CD4-positive, alpha-beta T cell treated with Interleukin-4 for 1 hour (primary cell): ENCODE measurements at places on chromosomes 3 and 15.

DNA sequence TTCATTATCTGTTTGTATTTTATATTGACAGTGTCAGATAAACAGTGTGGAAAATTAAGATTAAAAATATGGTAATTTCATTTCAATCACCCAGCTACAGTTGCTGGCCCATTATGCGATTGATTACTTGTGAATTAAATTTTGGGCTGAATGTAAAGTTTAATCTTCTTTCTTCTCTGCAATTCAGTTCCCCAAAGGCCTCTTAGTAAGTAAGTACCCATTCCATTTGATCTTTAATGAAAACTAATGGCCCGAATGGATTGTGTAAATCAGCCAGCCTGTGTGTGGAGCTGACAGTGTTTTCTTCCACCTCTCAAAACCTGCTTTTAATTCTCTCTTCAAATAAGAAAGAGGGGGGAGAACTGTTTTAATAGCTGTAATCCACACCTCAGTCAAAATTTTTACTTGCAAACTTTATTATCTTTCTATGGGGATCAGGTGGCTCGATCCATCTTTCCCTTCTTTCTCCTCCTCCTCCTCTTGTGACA lies 307.1 kb downstream of the IL20RB start:
- no peak for DNase-seq

DNA sequence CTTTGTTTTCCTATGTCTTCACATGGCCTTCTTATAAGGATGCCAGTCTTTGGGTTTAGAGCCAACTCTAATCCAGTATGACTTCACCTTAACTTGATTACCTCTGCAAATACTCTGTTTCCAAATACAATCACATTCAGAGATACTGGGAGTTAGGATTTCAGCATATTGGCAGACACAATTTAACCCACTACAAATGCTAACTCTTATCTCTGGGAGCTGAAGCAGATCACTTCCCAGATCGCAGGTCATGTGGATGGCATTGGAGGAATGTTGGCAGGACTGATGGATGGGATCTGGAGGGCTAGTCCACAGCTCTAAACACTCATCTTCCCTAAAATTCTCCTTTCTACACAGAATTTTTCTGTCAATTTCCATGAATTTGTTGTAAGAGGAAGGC lies 46.2 kb upstream of the ADGRG7 start:
- no peak for DNase-seq

- no peak for DNase-seq
Measured at GRCh38 chr3:126431103-126431534, 36.4 kb downstream of the CFAP100 start.

- DNase-seq, result no peak
Measured at GRCh38 chr3:185623939-185624665, 38.0 kb downstream of the SENP2 start.

DNA sequence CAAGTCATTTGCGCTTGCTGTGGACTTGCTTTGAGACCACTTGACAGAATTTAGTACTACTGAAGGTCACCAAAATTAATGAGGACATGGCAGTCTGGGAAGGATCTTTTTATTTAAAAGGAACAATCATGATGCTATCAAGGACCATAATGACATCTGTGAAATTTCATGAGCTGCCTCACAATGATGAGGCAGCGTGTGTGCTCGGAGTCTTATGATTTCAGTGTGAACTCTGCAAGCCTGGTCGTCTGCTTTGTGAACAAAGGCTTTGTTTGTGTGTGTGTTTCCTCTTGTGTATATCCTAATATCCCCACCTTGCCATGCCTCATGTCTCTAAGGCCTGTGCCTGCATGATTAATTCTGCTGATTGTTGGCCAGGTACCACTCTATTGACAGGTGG lies 46.7 kb downstream of the RAD54L2 start:
- no peak for DNase-seq

GRCh38 chr3:81743096-81744025 lies 18.1 kb downstream of the GBE1 start:
- no peak for DNase-seq

DNA sequence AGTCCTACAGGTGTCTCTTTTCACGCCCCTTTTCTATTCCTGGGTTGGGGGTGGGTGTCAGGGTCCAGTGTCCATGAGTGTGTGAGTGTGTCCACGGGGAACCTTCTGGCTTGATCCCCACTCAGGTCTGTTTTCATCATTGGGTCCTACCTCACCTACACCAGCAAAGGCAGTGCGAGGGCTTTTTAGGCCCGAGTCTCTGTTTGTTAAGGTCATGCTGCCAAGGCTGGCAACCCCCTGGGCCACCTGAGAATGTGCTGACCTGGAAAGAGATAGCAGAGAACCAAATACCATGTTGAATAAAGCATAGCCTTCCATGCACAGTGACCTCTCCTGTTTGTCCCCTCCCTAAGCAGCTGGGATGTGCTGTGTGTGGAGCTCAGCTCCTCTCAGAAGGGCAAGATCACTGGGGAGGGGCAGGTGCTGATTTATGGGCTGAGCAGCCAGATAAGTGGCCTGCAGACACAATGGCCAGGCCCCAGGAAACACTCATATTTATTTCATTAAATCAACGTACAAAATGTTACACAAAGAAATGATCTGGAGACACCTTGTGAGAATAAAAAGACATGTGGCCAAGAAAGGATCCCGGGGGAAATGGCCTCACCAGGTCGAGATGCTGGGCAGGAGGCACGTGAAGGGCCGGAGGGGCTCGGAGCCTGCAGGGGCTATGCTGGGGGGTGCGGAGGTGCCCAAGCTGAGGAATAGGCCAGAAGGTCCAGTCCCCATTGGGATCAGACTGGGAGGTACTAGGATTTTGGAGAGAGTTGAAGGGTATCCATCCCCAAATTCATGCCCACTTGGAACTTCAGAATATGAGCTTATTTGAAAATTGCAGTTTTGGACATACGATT lies 36.1 kb downstream of the RAB6B start:
- no peak for DNase-seq

- no peak for DNase-seq
Measured at GRCh38 chr15:61018953-61019352, 210.1 kb downstream of the RORA start.

DNA sequence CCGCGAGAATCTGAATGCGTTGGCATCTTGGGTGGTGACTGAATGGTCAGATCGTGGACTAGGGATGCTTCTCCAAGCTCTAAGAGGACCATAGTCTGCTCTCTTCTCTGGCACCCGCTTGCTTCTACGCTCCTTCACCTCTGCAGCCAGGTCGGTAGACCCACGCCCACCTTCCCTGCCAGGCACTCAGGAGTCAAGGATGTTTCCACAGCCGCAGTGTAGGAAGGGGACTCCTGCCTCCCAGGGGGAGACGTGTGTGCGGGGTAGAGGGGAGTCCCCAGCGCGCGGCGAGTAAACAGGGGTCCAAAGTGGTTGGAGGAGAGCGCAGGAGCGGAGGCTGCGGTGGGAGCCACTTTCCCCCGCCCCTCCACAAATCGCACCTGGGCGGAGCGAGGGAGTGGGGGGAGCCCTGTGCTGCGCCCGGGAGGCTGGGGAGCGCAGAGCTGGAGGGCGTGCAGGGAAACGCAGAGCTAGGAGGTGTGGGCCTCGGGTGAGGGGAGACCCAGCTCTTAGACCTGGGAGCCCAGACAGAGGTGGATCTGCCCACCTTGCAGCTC lies 1.7 kb downstream of the LRRC3B start:
- DNase-seq, result no peak

- DNase-seq, result no peak
Measured at GRCh38 chr15:27412415-27412814, 441.4 kb downstream of the GABRG3 start.

DNA sequence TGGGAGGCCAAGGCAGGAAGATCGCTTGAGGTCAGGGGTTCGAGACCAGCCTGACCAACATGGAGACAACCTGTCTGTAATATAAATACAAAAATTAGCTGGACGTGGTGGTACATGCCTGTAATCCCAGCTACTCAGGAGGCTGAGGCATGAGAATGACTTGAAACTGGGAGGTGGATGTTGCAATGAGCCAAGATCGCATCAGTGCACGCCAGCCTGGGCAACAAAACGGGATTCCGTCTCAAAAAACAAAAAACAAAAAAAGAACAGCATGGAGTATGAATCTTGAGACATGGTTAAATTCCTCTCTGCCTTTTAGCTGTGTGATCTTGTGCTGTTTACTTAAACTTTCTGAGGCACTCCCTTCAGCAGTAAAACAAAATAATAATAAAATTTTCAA lies 244.9 kb downstream of the FGF12 start:
- DNase-seq, result no peak

GRCh38 chr3:46085421-46086082 lies 58.3 kb upstream of the XCR1 start:
- no peak for DNase-seq

DNA sequence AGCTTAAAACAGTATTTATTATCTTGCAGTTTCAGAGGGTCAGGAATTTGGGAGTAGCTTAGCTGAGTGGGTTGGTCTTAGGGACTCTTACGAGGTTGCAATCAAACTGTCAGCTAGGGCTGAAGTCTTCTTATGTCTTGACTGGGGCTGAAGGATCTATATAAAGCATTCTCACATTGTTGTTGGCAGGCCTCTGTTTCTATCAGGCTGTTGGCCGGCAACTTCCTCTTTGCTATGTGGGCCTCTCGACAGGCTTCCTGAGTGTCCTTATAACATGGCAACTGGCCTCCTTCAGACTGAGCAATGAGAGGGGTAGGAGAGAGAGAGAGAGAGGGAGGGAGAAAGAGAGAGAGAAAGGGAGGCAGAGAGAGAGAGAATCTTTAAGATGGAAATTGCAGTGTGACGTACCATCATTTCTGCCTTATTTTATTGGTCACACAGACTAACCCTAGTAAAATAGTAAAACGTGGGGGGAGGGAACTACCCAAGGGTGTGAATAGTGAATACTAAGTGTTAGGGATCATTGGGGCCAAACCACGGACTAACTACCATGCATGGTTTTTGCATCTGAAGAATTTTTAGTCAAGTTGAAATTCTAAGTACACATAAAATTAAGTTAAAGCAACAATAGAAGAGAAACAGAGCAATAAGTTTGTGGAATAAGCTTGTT lies 16.1 kb downstream of the FGF7 start:
- DNase-seq, result no peak

DNA sequence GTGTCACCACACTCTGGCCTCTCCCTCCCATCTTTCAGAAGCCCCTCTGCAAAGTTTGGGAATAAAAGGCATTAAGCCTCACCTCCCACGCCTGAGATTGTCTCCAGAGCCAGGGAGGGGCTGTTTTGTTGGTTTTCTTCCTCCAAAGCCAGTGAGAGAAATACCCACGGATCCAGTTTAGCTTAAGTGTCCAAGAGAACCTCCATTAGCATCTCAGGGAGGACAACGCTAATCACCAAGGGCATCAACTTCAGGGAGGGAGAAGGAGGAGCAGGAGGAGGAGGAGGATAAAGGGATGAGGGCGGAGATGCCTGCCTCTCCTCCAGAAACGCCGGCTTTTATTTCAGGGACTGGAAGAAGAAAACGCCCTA lies 101.6 kb downstream of the SRGAP3 start:
- DNase-seq, result no peak

DNA sequence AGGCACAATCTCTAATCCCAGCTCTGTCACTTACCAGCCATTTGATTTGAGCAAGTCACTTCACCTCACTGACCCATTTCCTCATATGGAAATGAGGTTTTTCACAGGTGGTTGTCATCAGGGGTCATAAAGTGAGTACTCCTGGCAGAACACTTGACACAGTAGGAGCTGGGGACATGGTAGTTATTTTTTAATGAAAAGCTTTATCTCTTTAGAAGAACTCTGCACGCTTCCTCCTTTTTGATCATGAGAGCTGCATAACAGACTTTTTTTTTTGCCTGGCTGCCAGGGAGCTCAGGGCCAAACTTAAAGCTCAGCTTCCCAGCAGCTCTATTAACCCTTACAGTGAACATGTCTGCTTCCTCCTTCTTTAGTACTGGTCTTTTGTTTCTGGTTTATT lies 8.4 kb downstream of the VWA5B2 start:
- no peak for DNase-seq

DNA sequence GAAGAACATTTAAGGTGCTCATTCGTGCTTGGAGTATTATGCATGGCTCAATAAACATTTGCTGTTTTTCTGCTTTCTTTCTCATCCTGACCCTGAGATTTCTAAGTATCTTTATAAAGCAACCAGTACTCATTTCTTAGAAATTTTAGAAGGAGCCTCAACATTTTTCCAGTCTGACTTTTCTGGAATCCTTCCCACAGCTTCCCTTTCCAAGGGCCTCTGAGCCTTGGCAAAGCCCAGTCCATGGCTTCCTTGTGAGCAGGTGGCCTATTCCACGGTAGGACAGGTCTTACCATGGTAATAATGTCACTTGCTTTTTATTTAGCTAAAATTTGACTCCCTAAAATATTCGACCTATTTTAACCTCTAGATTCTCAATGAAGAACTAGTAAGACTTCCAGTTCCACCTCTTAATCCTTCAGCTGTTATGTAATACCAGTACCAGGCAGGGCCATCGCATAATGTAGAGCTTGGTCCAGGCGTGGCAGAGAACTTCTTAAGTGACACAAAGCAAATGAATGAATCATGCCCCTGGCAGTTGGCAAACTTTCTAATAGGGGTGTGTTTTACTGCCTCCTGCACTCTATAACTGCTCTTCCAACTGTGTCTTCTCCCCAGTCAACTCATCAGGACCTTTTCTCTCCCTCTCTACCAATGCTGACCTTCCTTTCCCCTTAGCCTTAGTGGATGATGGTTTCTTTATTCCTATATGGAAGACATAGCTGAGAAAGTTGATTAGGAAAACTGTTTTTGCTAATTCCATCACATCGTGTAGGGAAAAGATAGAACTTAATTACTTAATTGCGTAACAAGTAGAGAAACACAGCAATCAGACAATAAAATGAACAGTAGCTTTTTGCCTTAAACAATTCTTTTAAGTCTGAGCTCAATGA lies 894 bp upstream of the TM4SF4 start:
- no peak for DNase-seq

GRCh38 chr3:58332575-58333188 lies at the start of gene PXK:
PXK (plus strand) TSS chr3:58332892; CDS start chr3:58332989, 97 bp downstream.
- peak; percentile 81 for DNase-seq

GRCh38 chr3:197428117-197428801 lies 127.5 kb downstream of the BDH1 start:
- DNase-seq, result peak; percentile 18

DNA sequence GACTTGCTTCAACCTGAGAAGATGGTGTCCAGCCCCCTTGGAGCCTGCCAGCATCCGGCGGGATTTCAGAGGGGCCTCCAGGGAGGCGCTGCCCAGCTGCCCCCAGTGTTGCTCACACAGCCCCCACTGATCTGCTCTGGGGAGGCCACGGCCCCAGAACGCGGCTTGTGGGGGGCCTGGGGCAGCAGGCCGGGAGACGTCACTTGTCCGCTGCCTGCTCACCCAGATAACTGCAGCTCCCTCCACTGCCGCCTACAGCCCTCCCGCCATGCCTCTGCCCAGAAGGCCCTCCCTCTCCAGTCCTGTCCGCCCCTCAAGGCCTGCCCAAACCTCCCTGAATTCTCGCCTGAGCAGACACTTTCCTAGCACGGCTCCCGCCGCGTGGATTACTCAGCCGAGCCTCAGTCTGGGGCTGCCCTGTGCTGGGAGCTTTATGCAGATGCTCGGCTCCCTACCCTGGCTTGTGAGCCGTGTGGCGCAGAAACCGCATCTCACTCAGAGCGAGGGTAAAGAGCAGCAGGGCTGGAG lies 17.2 kb upstream of the ADIPOQ start:
- no peak for DNase-seq

DNA sequence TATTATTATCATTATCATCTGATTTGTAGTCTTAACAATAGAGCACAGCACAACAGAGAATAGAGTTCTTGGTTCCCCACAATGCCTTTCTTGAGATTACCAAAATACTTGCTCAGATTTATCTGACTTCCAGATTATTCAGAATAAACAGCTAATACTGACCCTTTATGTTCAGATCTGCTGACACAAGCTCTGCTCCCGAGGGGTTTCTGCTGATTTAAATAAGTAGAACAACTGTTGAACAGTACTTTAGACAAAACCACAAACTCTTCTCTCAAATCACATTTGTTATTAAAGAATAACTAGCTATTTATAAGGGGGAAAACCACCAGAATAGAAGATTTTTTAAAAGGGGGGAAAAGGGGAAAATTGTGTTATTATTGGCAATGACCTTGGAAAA lies 380.2 kb upstream of the ATP11B start:
- no peak for DNase-seq
